ENCODE measurements at places on chromosomes 6 and 20.

- DNase-seq: no peak
Measured at GRCh38 chr6:166942393-166943168, 13.8 kb downstream of the RNASET2 start.

- DNase-seq: no peak
Measured at GRCh38 chr20:35093267-35093884, 769 bp upstream of the TRPC4AP start.

DNA sequence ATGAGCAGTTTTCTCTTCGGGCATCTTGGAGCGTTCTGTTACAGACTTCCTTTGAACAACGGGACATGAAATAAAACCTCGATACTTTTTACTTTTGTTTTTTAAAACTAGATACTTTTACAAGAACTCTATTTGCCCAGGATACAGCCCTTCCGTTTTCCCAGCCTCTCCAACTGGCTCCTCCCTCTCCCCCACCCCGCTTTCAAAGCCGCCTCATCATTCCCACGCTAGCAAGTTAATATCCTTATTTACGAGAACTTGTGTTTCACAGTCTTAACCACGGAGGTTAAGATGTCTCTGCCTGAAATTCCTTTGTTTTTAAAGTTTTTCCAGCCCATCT is 241 bp upstream of the CFAP206 start:
- DNase-seq: no peak

- DNase-seq: no peak
Measured at GRCh38 chr6:154907291-154907690, 87.8 kb upstream of the TIAM2 start.

- DNase-seq: no peak
Measured at GRCh38 chr20:2991532-2991931, 51.9 kb upstream of the GNRH2 start.

DNA sequence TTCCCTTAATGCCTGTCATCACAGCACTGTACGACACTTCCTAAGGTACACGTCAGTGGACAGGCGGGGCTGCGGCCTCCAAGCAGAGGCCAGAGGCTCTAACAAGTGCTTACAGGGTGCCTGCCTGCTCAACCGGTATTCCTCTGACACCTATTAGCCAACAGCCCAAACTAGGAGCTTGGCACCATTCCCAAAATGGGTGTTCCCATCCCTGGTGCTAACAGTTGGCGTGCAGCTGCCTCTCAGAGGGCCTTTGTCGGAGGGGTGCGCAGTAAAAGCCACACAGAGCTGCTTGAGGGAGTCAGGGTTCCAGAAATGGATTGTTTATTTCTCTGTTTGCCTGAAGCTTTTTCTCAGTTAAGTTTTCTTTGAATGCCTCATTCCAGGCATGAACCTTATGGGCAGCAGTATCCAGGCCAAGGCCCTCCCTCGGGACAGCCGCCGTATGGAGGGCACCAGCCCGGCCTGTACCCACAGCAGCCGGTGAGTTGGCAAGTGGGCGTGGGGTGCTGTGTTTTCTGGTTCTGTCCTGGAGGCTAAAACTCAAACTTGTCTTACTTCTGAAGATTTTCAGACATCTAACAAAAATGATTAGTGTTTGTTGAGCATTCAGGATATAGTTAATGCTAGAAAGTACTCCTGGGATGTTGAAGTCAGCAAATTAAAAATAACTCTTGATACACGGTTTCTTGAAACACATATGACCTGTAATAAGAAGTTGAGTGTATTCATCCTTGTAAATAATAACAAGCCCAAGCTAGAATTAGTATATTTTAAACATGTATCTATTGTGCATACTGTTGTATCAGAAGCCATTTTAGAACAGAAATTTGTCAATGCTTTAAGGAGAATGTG is 124.7 kb downstream of the TMEM242 start:
- DNase-seq: no peak

GRCh38 chr6:107604549-107604948 is 114.6 kb downstream of the SOBP start:
- no peak for DNase-seq

DNA sequence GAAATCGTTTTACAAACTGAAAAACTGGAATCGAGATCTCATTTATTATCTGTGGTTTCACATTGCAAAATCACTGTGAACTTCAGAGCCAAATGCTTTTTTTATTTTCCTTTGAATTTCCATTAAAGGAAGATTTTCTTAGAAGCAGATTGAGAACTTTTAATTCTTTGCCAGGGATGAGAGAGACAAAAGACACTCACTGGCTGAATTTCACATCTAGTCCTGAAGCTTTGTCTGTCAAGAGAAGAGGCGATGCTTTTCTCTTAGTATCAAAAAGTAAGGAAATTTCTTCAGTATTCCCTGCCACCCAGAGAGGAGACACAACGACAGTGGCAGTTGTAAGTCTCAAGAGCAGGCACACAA is 141.8 kb downstream of the TMEM200A start:
- no peak for DNase-seq

DNA sequence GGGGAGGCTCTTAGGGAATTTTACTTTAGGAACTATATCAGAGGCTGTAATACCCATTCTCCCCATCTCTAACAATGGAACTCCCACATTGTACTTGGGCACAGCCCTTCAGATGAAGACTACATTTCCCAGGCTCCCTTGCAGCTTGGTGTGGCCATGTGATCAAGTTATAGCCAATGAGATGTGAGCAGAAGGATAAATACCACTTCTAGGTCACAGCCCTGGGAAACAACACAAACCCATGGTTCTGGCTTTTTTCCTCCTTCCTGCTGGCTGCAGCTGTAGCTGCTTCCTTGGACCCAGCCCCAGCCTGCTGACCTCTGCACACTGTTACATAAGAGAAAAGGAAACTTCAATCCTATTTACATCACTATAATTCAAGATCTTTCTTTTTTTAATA is 445.9 kb upstream of the JARID2 start:
- peak; percentile 75 for DNase-seq

GRCh38 chr6:85364344-85364743 is 85.5 kb upstream of the NT5E start:
- no peak for DNase-seq

DNA sequence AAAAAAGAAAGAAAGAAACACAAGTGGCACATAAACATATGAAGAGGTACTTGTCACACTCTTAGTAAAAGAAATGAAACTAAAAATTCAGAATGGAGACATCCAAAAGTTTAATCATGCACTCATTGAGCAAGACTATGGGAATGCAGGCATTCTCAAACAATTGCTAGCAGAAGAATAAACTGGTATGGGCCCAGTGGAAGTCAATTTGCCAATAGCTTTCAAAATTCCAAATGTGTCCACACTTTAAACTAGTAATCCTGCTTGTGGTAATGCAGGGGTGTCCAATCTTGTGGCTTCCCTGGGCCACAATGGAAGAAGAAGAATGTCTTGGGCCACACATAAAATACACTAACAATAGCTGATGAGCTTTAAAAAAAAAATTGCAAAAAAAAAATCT is 97.4 kb downstream of the EPB41L2 start:
- no peak for DNase-seq

DNA sequence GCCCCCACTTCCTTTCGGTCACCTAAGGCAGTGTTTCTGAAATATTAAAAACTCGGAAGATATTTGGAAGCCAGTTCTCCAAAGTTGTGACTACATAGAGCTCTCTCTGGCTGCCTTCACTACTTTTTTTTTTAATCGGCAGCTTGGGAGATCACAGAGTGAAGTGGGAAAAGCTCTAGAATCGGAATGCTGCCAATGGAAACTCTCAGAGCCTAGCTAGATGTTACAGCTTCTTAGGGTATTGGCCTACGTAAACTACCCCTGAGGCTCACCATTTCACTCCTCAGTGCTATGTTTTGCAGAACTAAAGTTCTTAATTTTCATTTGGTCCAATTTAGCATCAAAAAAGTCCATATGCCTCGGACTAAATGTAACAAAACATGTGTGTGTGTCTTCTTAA is 14.5 kb downstream of the SERPINB1 start:
- DNase-seq: no peak

GRCh38 chr6:118712969-118713368 is 61.6 kb upstream of the CEP85L start:
- no peak for DNase-seq

- DNase-seq: no peak
Measured at GRCh38 chr20:37852666-37853065, 50.3 kb upstream of the VSTM2L start.

GRCh38 chr6:72748759-72749158 is 126.9 kb downstream of the KCNQ5 start:
- no peak for DNase-seq

DNA sequence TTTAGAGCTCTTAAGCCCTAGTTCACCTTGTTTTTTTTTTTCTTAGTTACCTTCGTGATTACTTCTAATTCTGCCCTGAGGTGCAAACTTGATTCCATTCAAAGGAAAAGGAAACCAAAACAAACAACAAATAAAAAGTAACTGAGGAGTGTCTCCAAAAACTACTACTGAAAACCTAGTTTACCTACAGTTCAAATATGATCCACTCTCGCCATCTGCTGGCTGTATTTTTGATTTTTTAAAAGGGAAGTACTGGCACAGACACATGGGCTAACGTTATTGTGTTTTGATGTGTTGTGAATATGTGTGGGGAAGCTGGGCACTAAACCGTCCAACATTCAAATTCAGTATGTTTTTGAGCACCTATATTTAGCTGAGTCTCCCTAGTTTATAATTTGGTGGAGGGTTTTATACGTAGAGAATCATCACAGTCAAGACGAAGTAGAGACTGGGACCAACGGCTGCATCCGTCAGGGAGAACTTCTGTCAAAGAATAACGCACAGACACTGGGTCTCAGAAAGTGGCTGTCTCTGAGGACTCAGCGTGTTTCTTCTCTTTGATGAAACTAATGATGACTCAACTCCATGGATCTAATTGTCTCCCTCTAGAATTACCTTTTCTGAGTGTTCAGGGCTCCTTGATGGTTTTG is 373.5 kb upstream of the BTBD3 start:
- DNase-seq: no peak

DNA sequence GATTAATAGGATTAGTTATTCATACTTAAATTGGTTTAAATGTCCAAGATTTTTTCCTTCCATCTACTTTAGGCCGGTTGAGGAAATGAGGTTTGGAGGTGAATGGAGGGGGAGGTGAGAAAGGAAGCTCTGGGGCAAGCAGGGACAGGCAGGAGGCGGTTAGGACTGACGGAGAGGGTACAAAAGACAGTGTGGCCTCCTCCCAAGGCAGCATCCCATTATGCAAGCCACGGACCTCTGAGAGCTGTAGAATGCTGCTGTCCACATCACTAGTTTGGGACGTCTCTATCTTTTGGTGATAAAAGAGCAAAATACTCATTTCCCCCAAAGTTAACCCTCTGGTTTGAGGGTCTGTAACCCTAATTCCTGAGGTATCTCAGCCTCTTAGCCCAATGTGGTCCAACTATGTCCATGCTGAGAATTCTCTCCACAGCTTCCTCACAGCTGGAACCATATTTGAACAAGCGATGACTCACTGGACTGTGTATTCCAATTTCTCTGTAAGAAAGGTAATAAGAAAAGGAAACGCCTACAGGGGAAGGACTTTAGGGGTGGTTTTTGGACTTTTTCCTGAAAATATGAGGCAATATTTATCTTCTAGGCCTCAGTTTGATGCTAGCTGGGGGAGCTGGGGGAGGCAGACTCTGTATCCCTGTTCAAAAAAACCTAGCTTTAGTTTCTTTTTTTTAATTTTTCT is 172.2 kb downstream of the TFAP2B start:
- no peak for DNase-seq

DNA sequence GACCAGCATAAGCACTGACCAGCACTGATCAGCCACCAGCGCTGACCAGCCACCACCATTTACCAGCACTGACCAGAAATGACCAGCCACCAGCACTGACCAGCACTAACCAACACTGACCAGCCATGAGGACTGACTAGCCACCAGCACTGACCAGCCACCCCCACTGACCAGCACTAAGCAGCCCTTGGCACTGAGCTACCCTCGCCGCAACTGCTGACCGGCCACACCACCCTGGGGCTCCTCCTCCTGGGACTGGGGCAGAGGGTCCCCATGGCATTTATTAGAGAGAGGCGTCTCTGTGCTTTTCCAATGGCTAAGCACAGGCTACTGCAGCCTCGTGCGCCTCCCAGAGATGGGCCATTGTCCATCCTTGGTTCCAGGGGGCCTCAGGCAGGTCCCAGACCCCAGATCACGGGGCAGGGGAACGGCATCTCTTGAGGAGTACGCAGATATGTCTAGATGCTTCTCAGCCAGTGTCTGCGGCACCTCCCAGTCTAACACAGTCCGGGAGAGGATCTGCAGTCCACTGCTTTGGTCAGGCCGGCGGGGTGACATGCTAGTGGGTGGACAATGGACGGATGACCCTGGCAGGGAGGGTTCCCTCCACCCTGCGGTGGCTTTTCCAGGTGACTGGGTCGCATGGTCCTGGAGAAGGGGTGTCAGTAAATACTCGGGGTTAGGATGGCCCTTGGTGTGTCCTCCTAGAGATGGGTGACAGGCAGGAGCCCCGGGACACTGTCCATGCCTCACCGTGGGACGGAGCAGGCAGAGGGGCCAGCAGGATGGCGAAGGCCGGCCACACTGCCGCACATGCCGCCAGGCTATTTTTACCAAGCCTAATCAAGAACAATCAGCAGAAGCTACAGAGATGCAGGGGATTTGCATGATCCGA is 168.0 kb downstream of the TAF4 start:
- DNase-seq: no peak

- no peak for DNase-seq
Measured at GRCh38 chr6:12313306-12313991, 23.3 kb downstream of the EDN1 start.

GRCh38 chr6:32785781-32786533 is 22.6 kb upstream of the HLA-DQB2 start:
- peak; percentile 77 for DNase-seq

DNA sequence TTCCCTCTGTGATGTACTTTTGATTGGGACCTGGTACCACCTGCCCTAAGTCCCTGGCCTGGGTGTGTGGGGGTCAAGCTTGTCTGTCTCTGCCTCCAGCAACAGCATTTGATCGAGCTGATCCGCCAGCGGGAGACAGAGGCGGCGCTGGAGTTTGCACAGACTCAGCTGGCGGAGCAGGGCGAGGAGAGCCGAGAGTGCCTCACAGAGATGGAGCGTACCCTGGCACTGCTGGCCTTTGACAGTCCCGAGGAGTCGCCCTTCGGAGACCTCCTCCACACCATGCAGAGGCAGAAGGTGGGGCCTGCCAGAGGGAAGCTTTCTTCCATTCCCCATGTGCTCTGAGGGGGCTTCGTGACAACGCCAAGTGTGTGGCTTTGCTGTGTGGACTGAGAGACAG is 5.4 kb downstream of the GID8 start:
- no peak for DNase-seq

- no peak for DNase-seq
Measured at GRCh38 chr6:169828176-169828575, 76.8 kb downstream of the ERMARD start.

GRCh38 chr20:873875-874607 is 40.5 kb downstream of the FAM110A start:
- no peak for DNase-seq

Measured in islet precursor cell (in vitro differentiated cells).